ENCODE measurements at places on chromosomes 11 and 22. TPM values are rescaled to one million over a fixed set of nuclear protein-coding genes. Genes with fewer than 3 reads are reported as not detected.
A peak's percentile ranks its signal among the peaks of the same experiment; 100 is the strongest.

The TYR gene
- not detected for polyA plus RNA-seq

The MRGPRX4 gene
- 0.18 TPM for polyA plus RNA-seq

DNA sequence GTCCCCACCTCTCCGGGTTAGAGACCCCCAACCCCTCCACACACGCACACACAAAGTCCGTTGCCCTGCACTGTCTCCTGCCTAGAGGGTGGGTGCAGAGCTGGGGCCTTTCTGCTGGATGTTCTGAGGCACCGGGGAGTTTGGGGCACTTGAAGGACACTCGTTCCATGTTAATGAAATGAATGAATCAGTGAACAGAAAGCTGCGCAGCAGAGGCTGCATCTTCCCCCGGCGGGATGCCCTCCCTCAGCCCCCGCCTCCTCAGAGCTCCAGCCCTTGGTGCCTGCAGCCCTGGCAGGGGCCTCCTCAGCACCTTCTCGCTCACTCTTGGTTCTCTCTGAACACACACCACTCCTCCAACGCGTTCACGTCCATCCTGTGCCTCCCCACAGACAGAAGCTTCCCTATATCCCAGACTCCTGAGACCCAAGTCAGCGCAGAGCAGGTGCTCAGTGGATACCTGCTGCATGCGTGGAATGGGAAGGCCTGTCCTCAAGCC, 611.9 kb downstream of the TBC1D22A start:
- no peaks in the 10 kb centered on the region for H3K4me1 ChIP-seq
- no peak for DNase-seq
- H3K4me3 ChIP-seq = no peak overlapping the region
- H3K27ac ChIP-seq = no peak overlapping the region
- no peaks in the 10 kb centered on the region for H3K36me3 ChIP-seq
- H3K27me3 ChIP-seq = peaks cover 8% of the 10 kb centered on the region

- H3K27ac ChIP-seq = no peak overlapping the region
- no peaks in the 10 kb centered on the region for H3K27me3 ChIP-seq
- no peak overlapping the region for H3K4me3 ChIP-seq
- DNase-seq = no peak
- H3K4me1 ChIP-seq = no peaks in the 10 kb centered on the region
These were observed 73.2 kb downstream of the SLC35F2 start for GRCh38 chr11:107785401-107785800.

- peaks cover 6% of the 10 kb centered on the region for H3K4me1 ChIP-seq
- H3K27me3 ChIP-seq = no peaks in the 10 kb centered on the region
- H3K36me3 ChIP-seq = no peaks in the 10 kb centered on the region
- no peak for DNase-seq
These were observed 12.0 kb upstream of the STK33 start for GRCh38 chr11:8605971-8606563.

DNA sequence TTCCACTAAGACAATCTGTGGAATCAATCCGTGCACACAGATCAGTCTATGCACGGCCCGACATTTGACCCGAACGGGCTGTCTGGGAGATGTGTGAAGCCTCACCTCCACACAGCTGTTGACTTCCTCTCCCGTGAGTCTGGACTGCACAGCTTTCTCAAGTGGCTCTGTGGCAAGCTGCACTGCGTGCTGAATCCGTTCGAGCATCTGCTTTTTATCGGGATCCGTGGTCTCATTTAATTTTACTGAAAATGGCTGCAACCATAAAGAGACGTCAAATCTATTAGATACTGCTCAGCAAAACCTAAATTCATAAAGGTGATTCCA, 19.3 kb downstream of the CARS1 start:
- no peaks in the 10 kb centered on the region for H3K27me3 ChIP-seq
- no peaks in the 10 kb centered on the region for H3K4me1 ChIP-seq
- no peak for DNase-seq
- H3K27ac ChIP-seq = no peak overlapping the region

- no peaks in the 10 kb centered on the region for H3K36me3 ChIP-seq
- H3K27me3 ChIP-seq = no peaks in the 10 kb centered on the region
- peak; percentile 70 for DNase-seq
- H3K27ac ChIP-seq = no peak overlapping the region
These were observed 99.8 kb downstream of the FBXO7 start for GRCh38 chr22:32574411-32574810.

- no peak overlapping the region for H3K4me3 ChIP-seq
- peaks cover 4% of the 10 kb centered on the region for H3K27me3 ChIP-seq
- no peaks in the 10 kb centered on the region for H3K36me3 ChIP-seq
- no peak overlapping the region for H3K27ac ChIP-seq
- DNase-seq = no peak
- no peaks in the 10 kb centered on the region for H3K4me1 ChIP-seq
These were observed 18.8 kb upstream of the RTL6 start for GRCh38 chr22:44516841-44517240.

- H3K36me3 ChIP-seq = no peaks in the 10 kb centered on the region
- H3K4me3 ChIP-seq = no peak overlapping the region
- no peaks in the 10 kb centered on the region for H3K27me3 ChIP-seq
These were observed 8.6 kb upstream of the ARHGAP8 start for GRCh38 chr22:44743804-44744211.

- peaks cover 13% of the 10 kb centered on the region for H3K4me1 ChIP-seq
- DNase-seq = no peak
- no peak overlapping the region for H3K27ac ChIP-seq
- H3K4me3 ChIP-seq = no peak overlapping the region
- no peaks in the 10 kb centered on the region for H3K27me3 ChIP-seq
These were observed 110.6 kb downstream of the SGSM3 start for GRCh38 chr22:40480996-40481395.

DNA sequence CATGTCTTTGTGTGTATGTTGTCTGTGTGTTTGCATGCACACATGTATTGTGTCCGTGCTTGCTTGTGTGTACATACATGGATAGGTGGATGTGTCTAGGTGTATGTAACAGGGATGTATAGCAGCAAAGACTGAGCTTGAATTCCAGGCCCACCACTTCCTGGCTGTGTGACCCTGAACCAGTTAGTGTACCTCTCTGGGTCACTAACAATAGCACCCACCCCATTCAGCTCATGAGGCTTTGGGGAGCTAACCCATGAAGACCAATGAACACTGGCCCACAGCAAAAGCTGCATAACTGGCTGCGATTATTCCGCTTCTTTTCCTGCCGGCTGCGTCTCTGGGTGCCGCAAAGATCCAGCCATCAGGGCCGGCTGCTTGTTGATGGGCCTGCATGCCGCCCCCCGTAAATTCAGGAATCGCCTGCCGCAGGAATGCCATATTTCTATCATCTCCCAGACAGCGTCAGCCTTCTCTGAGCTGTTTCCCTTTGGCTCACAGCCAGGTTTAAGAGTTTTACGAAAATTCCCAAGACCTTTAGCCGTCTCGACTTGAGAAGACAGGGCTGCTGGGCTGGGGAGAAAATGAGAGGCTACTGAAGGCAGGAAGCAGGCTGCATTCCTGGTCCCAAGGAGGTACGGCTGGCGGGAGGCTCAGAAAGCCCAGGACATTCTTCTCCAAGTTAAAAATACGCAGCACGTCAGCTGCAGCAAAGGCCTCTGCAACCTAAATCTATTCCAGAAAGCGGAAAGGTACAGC, 224.6 kb downstream of the MN1 start:
- no peak for DNase-seq
- no peaks in the 10 kb centered on the region for H3K36me3 ChIP-seq
- H3K27ac ChIP-seq = no peak overlapping the region
- H3K4me3 ChIP-seq = no peak overlapping the region
- no peaks in the 10 kb centered on the region for H3K4me1 ChIP-seq
